ENCODE measurements at places on chromosomes 7 and 10. TPM values are rescaled to one million over a fixed set of nuclear protein-coding genes. Genes with fewer than 3 reads are reported as not detected.
A peak's percentile ranks its signal among the peaks of the same experiment; 100 is the strongest.

GRCh38 chr7:43669286-43670081, 59.8 kb downstream of the COA1 start:
- DNase-seq, result no peak

GRCh38 chr10:34580643-34581042, 234.5 kb downstream of the PARD3 start:
- peak; percentile 45 for DNase-seq

DNA sequence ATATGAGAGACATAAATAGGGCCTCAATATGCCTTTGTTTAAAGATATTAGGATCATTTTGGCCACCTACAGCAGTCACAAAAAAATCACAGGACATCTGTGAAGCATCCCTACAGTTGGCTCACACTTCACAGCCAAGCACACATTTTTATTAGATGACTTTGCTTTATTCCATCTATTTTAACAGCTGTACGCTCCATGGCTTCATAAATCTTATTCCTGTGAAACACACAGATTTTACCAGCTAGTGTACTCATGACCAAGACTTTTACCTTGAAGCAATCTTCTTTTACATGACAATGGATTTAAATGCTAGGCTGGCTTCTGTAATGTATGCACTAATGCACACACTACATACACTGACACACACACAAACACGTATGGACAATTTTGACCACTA, 254.8 kb upstream of the PITRM1 start:
- no peak for DNase-seq

- no peak for DNase-seq
Observed at GRCh38 chr10:22976534-22976933, 48.7 kb downstream of the ARMC3 start.

GRCh38 chr10:110775020-110775375, 96.7 kb upstream of the PDCD4 start:
- no peak for DNase-seq

The FBXL15 gene
- total RNA-seq, result 10.3 TPM

DNA sequence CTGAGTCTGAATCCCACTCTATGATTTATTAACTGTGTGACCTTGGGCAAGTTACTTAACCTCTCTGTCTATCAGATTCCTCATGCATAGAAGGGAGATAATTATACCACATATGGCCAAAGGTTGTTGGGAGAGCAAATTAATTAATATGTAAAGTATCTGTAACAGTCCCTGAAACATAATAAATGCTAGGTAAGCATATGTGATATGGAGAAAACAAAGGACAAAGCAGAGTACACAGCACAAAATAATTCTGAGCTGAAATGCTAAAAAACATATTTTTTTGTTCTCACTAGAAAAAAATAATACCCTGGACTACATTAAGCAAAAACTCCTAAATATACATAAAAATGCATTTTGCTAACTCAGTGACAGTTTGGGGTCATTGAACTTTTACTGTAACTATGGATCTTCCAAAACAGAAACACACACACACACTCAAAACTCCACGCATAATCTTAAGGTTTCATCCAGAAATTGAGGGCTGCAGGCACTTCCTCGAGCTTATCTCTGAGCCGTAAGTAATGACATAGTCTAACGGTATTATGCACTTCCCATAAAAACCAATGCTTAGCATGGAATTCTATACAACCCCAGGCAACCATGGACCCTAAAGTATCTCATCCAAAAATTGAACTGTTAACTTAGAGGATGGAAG, 201.7 kb upstream of the PTN start:
- DNase-seq, result no peak

The CALML5 gene
- not detected for total RNA-seq

GRCh38 chr10:46291817-46292572, 5.2 kb downstream of the ANTXRL start:
- DNase-seq, result no peak

The ASB10 gene
- total RNA-seq, result not detected

DNA sequence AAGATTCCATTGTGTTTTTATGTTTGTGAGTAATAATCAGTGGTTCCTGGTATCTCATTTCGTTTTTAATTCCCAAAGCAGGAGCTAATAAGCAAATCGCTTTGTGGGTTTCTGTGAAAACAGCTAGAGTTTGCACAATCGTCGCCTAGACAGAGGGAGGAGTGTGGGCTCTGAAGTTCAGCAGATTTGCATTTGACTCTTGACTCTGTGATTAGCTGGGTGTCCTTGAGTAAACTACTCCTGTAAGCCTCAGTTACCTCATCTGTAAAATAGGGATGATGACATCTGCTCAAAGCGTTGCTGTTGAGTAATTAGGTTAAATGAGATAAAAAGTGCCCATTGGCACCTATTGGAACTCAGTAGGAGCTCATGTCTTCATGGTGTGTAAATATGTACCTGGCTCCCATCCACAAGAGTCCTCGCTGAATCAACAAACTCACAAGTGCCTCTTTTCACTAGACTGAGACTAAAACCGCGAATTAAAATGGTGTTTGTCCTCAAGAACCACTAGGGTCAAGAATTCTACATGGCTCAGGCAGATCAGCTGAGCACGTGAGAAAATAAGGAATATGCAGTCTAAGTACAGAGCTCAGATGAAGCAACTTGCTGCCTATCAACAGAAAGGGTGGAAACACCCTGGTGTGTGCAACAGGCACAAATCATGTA, 385.8 kb upstream of the C7orf33 start:
- no peak for DNase-seq

The CFAP69 gene
- 1.8 TPM for total RNA-seq

- DNase-seq, result no peak
Observed at GRCh38 chr10:88178758-88179157, 315.3 kb downstream of the PTEN start.

The PPP1R3C gene
- total RNA-seq, result 5.2 TPM

DNA sequence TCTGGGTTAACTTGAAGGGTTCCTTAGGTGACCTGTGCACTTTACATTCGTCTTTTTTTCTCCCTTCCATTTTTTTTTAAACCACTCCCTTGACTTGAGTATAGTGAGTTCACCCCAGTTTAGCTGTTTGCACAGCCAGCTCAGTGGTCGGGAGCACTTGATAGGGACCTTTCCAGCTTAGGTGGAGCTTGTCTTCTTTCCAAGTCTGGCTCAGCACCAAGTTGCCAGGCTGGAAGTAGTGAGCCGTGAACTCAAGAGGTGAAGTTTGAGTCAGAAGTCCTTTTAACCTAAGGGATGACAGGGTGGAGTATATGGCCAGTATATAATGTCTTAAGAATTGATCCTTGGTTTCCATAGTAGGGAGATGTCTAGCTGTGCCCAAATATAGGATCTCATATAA, 7.2 kb downstream of the DNAH11 start:
- DNase-seq, result no peak

The PDGFA gene
- total RNA-seq, result 37.3 TPM

DNA sequence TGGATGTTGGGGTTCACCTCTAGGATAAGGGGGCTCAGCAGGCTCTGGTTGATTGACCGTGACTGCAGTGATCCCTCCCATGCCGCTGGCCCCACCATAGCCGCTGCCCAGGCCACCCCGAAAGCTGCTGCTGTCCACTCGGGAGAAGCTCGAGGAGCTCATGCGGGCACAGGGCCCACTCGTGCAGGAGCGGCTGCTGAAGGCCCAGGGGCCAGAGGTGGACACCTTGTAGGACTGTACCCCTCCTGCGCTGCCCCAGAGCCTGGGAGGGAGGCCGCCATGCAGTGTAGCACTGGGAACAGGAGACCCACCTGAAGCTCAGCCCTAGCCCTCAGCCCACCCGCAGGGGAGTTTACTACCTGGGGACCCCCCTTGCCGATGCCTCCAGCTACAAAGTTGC, 70.0 kb downstream of the CHRM2 start:
- DNase-seq, result no peak

DNA sequence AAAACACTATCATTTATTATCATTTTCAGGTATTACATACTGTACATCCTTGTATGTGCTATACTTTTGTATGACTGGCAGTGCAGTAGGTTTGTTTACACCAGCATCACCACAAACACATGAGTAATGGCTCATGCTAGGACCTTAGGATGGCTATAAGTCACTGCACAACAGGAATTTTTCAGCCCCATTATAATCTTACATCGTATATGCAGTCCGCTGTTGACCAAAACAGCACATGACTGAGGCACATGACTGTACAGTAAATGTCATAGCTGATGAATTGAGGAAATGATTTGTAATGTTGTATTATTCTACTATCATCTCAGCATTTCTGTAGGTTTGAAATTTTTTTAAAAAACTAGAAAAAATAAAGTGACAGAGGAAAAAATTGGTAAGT, 38.6 kb downstream of the BPGM start:
- DNase-seq, result peak; percentile 35

- no peak for DNase-seq
Observed at GRCh38 chr7:63927261-63927660, 71.4 kb upstream of the ZNF722 start.

The IFIT1B gene
- 0.12 TPM for total RNA-seq

DNA sequence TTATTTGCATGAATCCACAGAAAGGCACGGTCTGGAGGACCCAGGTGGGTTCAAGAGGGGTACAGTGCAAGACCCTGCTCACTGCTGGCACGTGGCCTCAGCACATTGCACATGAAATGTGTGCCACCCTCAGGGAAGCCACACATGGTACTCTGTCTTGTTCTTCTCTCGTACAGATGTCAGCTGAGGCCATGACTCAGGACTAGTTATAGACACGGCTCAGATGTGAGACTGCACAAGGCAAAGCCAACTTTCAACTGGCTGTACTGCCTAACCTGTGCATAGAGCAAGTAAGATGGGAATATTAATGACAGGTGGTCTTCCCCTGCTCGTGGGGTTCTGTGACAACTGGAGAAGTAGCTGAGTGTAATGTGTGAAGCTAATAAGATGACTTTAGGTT, 249.4 kb upstream of the CTBP2 start:
- DNase-seq, result no peak

The LEP gene
- not detected for total RNA-seq

The EPO gene
- not detected for total RNA-seq

The SSMEM1 gene
- not detected for total RNA-seq

- DNase-seq, result no peak
Observed at GRCh38 chr7:103094102-103094501, 19.2 kb downstream of the ARMC10 start.
